Aorta (tissue), 5 donors: ENCODE measurements at places on chromosomes 12 and 14. TPM values are rescaled to one million over a fixed set of nuclear protein-coding genes. Genes with fewer than 3 reads are reported as not detected.
A peak's percentile ranks its signal among the peaks of the same experiment; 100 is the strongest.

The YAF2 gene
- 53.2 TPM for total RNA-seq

DNA sequence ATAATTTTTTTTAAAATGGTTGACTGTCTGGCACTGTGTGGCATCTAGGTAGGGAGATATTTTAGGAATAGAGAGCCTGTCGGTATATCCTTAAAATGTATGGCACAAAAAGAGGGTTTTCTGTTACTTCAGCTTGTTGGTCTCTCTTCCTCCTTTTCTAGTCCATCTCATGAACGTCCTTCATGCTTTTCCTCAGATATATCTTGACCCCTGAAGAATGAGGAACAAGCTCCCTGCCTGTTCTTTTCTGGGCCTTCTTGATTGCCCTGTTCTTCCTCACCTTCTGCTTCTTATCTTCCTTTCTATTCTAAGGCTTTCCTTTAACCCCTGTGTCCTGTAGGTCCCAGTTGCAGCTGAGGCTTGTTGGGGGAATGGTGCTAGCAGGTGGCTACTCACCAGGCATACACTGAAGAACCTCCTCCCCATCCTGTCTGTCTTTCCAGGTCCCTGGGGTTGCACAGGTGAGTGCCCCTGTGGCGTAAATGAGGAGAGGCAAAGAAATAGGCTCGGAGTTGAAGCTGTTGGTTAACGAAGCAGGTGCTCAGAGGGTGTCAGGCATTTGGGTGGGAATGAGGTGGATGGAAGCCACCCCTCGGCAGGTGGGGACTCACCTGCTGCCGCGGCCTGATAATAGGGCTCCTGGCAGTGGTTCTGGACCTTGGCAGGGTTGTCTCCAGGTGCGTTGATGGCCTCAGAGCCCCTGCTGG lies 7.2 kb upstream of the C1R start:
- H3K36me3 ChIP-seq = peaks cover 5% of the 10 kb centered on the region
- H3K4me1 ChIP-seq = no peaks in the 10 kb centered on the region
- no peak for DNase-seq
- no peak overlapping the region for H3K27ac ChIP-seq
- H3K27me3 ChIP-seq = no peaks in the 10 kb centered on the region

DNA sequence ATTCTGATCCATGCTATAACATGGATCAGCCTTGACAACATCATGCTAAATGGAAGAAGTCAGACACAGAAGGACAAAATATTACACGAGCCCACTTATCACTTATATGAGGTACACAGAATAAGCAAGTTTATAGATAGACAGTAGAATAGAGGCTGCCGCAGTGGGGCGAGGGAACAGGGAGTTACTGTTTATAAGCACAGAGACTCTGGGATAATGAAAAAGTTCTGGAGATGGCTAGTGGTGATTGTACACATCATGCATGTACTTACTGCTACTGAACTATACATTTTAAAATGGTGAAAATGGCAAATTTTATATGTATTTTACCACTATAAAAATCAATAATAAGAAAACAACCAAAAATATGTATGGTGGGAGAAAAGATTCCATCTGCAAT lies 95.2 kb upstream of the PSMC1 start:
- no peaks in the 10 kb centered on the region for H3K27me3 ChIP-seq
- no peaks in the 10 kb centered on the region for H3K4me1 ChIP-seq
- no peak for DNase-seq
- no peaks in the 10 kb centered on the region for H3K36me3 ChIP-seq
- H3K4me3 ChIP-seq = no peak overlapping the region

DNA sequence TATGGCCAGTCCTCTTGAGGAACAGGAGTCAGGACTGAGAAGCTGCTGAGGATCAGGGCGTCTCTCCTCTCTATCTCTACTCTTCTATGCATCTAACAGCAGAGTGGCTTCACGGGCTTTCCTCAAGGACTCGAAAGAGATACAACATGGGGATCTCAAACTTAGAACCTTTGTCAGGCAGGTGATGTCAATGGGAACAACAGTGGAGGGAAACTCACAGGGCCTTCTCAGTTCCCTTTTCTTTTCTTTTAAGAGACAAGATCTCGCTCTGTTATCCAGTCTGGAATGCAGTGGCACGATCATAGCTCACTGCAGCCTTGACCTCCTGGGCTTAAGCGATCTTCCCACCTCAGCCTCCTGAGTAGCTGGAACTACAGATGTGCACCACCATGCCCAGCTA lies 127.6 kb downstream of the PTPN11 start:
- no peak for DNase-seq
- no peaks in the 10 kb centered on the region for H3K27me3 ChIP-seq
- no peaks in the 10 kb centered on the region for H3K4me1 ChIP-seq
- H3K4me3 ChIP-seq = no peak overlapping the region
- no peak overlapping the region for H3K27ac ChIP-seq

The KLRC1 gene
- total RNA-seq = 1.0 TPM

DNA sequence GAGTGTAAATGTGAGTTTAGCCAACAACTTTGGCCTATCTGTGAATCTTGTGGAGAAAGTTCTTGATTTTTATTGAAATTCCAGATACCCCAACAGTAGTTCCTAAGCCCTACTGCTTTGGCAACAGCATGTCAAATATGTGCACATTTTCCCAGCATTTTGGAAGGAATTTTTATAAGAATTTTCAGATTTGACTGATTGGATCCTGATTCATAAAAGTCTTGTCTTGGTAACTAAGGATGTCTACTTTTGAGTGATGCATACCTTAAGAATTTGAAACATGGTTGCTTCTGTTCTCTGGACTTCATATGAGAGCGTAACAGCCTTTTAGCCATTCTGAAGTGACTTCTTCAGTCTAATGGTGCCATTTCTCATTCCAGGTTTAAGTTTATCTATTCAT lies 106.7 kb downstream of the ANO4 start:
- DNase-seq = no peak
- no peak overlapping the region for H3K4me3 ChIP-seq
- H3K27ac ChIP-seq = no peak overlapping the region

DNA sequence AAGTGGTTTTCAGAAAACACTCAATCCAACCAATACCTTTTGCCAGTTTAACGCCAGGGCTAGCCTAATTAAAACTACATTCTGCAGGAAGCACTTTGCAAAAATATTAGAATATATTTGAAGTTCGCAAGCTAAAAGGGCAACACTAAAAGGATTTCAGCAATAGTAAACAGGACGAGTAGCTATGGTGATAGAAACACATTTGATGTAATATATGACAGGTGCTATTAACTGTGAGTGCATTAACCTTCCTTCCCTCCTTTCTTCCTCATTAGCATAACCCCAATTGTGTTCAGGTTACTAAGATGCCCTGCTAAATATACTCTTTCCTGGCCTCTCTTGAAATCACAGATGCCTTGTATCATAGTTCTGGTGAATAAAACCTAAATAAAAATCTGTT lies 85.6 kb upstream of the TMCC3 start:
- no peaks in the 10 kb centered on the region for H3K27me3 ChIP-seq
- no peak overlapping the region for H3K27ac ChIP-seq
- no peaks in the 10 kb centered on the region for H3K4me1 ChIP-seq
- H3K36me3 ChIP-seq = no peaks in the 10 kb centered on the region

- no peak overlapping the region for H3K4me3 ChIP-seq
- no peaks in the 10 kb centered on the region for H3K36me3 ChIP-seq
- H3K27ac ChIP-seq = no peak overlapping the region
- no peak for DNase-seq
These were observed 93.5 kb downstream of the LMNTD1 start for GRCh38 chr12:25459541-25459951.

GRCh38 chr12:96233939-96234461 lies 39.8 kb downstream of the ELK3 start:
- no peaks in the 10 kb centered on the region for H3K36me3 ChIP-seq
- peak; percentile 97 for DNase-seq
- no peak overlapping the region for H3K4me3 ChIP-seq
- H3K27ac ChIP-seq = no peak overlapping the region

The DPF3 gene
- 2.2 TPM for total RNA-seq

DNA sequence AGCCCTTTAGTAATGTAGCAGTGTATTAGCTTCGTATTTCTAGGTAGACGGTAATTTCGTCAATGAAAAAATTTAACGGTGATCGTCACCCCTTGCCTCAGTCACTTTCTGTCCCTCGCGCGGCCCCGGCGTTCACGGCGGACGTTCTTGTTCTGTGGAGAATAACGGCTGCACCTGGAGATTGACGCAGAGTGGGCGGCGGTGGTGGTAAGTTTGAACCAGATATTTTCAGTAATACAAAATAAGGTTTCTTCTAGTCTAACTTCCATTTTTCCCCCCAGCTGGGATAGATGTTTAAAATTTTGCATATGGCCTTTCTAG lies 341 bp downstream of the ZNF10 start:
- peak overlapping the region; percentile 59 for H3K4me3 ChIP-seq
- H3K27ac ChIP-seq = peak overlapping the region; percentile 20
- DNase-seq = peak; percentile 56
- H3K4me1 ChIP-seq = no peaks in the 10 kb centered on the region

The CFAP251 gene
- total RNA-seq = 2.8 TPM

The OR4E2 gene
- total RNA-seq = not detected

- no peaks in the 10 kb centered on the region for H3K27me3 ChIP-seq
- H3K4me1 ChIP-seq = no peaks in the 10 kb centered on the region
- H3K4me3 ChIP-seq = peak overlapping the region; percentile 87
- DNase-seq = no peak
These were observed 1.1 kb downstream of the RHNO1 start for GRCh38 chr12:2877953-2878732.

- peak; percentile 70 for DNase-seq
- no peaks in the 10 kb centered on the region for H3K27me3 ChIP-seq
- no peak overlapping the region for H3K27ac ChIP-seq
- no peak overlapping the region for H3K4me3 ChIP-seq
- H3K4me1 ChIP-seq = peaks cover 4% of the 10 kb centered on the region
These were observed 8.3 kb downstream of the PROX2 start for GRCh38 chr14:74867673-74868072.
